ENCODE measurements at places on chromosomes 11 and 22.

GRCh38 chr11:62770778-62771143 lies 435 bp upstream of the TAF6L start:
- no peak for DNase-seq

DNA sequence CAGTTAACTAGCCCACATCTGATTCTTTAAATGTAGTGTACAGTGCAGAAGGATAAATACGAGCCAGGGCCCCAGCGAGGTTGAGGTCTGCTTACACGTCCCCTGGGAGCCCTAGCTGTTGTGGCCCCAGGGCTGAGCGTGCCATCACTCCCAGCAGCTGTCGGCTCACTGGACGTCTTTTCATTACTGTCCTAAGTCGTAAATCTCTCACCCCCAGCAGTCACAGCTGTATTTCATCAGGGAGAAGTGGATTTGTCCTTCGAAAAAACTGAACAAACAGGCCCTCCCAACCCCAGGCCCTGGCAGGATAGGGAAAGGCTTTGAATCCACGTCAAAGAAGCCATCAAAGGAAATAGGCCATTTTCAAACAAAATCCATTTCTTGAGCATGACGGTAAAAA lies 110.4 kb upstream of the CSNK2A3 start:
- no peak for DNase-seq

DNA sequence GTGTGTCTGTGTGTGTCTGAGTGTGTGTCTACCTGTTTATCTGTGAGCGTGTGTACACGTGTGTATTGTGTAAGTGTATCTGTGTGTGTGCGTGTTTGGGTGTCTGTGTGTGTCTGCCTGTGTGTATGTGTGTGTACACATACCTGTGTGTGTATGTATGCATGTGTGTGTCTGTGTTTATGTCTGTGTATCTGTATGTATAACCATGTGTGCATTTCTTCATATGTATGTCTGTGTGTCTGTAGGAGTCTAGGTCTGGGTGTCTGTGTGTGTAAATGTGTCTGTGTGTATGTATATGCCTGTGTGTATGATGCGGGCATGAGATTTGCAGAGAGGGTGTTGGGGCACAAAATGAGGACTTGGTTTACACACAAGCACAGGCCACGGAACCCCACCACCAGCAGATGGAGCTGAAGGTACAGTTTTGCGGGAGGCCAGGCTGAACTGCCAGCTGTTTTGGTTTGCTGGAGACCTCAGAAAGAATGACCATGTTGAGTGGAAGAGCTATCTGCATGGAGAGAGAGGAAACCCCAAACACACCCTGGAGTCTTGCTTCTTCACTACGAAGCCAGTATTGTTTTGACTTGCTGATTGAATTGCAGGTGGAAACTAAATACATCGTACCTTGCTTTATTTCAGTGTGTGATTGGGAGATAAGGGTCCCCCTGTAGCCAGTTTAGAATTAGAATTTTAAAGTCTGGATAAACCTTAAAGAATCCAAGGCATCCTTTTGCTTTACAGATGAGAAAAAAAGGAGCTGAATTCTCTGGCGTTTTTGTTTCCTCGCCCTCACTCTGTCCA lies 497.2 kb downstream of the NTM start:
- no peak for DNase-seq

- no peak for DNase-seq
These were observed 72.6 kb downstream of the DDIAS start for GRCh38 chr11:82974135-82974534.

GRCh38 chr11:10667521-10667885 lies 26.1 kb downstream of the IRAG1 start:
- DNase-seq = no peak

DNA sequence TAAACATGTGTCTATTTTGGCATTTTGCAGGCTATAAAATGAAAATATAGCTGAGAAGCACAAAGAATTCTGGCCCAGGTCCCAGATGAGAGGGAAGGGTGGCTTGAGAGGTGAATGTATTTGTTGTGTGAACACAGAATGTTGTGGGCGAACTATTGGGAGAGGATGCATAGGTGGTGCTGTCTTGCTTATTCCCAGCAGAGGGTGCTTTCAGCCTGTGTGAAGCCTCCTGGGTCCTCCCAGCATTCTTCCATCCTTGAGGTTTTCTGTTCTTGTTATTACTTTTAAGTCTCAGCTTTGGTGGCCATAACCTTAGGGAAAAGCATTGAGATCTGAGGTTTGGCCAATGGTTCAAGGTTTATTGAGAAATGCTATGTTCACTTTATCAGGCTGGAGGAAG lies 108.7 kb upstream of the SNX19 start:
- no peak for DNase-seq

DNA sequence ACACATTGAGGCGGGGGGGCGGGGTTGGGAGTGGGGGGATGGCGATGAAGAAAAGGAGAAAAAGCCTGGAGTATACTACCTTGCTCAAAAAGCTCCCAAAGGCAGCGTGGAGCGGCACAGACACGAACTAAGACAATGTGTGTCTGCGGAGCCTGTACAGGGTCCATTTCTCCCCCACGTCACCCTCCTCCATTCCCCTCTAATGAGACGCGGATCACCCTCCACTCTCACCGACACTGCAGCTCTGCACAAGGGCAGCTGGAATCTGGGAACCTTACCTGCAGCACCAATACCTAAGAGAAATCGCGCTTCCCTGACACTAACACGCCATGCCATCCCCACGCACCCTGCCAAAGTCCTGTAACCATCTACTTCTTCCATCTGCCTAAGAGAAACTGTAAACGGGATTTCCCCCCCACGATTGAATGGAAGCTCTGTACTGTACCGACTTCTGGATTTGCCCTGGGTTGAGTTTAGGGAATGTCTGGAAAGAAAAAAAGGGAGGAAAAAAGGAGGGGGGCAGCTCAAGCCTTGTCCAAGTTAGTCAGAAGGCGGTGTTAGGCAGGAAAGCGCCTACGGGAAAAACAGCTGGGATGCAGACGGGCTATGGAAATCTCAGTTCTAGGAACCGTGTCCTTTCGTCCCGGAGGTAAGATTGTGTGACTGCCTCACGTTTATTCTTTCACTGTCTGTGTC lies 125.7 kb upstream of the C11orf58 start:
- no peak for DNase-seq

DNA sequence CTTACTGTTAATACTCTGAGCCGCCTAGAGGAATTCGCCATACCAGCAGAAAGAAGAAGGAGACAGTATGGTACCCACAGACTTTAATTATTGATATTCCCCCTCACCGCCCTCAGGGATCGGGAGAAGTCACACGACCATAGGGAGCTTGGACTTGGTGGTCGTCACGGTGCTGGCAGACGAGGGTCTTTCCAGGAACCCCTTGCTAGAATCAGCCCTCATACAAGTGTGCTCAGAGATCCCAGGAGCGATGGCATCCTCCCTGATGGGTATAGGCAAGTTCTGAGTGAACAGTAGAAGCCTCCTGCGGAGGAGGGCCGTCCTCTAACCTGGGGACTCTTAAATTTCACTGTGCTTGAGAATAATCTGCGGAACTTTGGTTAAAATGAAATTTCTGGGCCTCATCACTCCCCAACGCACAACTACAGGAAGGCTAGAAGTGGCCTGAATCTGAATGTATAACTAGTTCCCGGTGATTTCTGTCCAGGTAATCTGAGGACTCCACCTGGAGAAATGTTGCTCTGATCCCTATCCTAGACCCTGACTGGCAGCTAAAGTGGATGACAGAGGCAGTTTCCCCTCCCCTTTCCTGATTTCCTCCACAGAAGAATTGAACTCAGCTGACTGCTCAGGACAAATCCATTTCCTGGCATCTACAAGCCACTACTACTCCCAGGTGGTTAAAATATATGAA lies 4.5 kb downstream of the VSIG2 start:
- DNase-seq = no peak

DNA sequence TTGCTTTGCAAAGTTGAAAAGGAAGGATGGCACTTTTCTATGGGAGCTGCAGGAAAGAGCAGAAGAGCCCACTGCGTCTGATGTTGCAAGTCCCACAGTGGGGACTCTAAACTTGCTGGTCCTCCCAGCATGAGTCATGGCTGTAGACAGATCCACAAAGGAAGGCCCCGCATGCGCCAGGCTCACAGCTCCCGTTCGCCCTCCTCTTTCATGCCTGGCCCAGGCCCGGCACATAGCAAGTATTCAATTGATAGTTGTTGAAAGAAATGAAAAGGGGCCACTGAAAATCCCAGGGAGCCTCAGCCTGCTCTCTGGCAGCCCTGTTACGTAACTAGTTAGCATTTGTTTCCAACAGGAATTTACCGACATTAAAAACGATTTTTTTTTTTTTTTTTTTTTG lies 18.9 kb downstream of the AP1B1 start:
- no peak for DNase-seq

DNA sequence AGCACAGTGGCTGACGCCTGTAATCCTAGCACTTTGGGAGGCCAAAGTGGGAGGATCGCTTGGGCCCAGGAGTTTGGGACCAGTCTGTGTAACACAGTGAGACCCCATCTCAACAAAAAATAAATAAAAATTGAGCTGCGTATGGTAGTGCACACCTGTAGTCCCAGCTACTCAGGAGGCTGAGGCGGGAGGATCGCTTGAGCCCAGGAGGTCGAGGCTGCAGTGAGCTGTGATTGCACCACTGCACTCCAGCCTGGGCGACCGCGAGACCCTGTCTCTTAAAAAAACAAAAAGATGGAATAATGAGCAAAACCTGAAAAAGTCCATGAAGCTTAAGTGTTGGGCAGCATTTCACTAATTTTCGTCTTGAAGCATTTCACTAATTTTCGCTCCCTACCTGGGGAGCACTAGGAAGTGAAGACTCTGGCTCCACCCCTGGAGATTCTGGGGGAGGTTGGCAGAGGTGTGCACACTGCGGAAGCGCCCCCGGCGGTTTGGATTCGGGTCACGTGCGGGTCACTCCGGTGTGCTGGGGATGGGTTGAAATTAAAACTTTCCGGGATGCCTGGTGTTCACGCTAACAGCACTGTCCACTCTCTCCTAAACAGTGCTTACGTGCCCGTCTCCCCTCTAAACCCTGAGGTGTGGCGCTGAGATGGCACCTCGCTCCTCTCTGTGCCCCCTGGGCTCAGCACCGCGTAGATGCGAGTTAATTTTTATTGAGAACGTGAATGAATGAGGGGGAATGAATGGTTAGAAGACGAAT lies 906 bp upstream of the NAA40 start:
- DNase-seq = no peak

DNA sequence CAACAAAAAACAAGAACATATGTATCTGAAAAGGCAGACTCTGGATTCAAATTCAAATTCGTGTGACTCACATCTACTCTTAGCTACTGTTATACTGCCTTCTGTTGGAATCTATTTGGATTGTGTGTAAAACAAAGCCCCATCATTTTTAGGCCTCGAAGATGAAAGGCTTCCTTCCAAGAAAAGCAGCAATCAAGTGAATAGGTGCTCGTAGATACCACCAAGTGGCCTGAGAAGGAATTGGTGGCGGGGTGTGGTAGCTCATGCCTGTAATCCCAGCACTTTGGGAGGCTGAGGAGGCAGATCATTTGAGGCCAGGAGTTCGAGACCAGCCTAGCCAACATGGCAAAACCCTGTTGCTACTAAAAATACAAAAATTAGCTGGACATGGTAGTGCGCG lies 4.2 kb downstream of the GRAMD1B start:
- no peak for DNase-seq

DNA sequence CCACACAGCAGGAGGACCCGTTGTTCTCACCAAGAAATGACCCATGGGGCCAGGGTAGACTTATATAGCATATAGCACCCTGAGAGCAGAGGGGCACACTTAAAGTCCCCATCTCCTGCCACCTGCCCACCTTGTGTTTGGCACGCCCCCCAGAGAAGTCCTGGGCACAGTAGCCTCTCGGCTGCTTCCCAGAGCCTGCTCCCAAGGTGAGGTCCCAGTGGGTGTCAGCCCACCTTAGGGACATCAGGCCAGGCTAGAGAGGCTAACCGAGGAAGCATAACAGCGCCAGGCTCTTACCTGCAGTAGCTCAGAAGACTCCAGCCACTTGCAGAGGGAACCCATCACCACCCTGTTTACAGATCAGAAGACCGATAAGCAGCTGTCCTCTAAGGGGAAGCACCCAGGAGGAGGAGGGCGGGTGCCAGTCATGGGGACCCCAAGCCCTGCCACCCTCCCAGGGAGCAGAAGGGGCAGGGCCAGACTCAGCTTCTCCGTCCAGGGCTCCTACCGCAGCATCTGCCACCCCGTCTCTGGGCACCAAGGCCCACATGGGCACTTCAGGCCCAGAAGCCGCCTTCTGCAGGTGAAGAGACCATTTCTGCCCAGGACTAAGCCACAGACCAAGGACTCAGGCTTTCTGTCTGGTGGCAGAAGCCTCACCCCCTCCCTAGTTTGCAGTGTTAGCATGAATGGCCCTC lies 34.9 kb upstream of the HMOX1 start:
- DNase-seq = no peak

- no peak for DNase-seq
These were observed 113.4 kb downstream of the MTNR1B start for GRCh38 chr11:93082900-93083299.

- DNase-seq = no peak
These were observed 17.0 kb upstream of the IL2RB start for GRCh38 chr22:37166675-37167066.

GRCh38 chr11:26254378-26254777 lies 77.6 kb upstream of the ANO3 start:
- DNase-seq = no peak

DNA sequence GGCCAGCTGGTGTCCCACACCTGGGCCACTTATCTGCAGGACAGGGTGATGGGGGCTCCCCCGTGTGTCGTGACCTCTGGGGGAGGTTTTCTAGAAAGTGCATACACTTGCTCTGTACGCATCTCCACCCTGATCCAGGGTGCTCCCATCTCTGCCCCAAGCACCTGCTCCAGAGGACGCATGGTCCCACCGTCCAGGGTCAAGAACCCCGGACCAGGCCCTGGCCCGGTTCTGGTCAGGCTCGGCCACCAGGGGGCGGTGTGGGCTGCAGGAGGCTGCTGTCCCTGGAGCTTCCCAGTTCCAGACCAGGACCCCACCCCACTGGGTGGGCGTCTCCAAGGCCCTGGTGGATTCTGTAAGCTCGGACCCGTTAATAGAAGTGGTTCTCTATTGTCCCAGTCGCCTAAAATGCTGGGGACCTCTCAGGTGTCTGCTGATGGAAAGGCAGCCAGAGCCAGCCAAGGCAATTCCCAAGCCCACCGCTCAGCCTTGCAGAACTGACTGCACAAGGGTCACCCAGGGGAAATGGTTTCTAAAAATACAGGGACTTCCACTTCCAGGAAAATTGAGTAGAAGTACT lies 34.7 kb upstream of the SEPTIN5 start:
- no peak for DNase-seq

DNA sequence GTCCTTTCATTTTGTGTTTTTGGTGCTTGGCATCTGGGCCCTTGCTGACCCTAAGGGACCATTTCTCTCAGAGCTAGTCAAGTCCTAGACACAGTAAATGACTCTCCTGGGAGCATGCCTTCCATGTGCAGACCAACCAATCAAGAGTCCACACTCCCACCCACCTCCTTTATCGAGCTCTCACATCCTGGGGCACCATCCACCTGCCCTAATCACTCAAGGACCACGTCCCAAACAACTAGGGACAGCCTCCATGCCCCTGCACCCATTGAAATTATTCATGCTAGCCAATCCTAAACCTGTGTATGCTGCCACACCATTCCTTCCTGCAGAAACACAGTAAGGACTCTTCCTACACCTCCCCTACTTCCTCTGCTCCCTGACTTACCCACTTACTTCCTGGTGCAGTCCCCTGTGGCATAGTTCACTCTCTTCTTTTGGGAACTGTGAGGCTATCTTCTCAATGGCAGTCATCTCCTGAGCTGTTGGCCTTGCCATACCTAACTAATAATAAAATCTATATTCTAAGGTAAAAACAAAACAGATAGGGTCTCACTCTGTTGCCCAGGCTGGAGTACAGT lies 6.4 kb upstream of the SAA2 start:
- no peak for DNase-seq

Data from epithelial cell of prostate (primary cell).